ENCODE measurements at places on chromosomes 16 and 17.

DNA sequence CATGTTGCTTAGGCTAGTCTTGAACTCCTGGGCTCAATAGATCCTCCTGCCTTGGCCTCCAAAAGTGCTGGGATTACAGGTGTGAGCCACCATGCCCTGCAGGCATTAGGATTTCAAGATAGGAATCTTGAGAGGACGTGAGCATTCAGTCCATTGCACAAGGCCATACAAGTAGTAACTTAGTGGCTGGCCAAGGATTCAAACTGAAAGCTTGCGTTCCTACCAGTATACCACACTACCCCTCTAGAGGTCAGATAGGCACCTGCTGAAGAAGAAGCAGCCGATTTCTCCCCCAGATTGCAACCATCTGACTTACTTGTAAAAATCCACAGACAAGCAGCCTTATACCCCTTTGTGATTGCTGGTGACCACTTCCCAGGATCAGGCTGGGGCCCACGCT lies 80.9 kb downstream of the CACNG3 start:
- no peak for DNase-seq

DNA sequence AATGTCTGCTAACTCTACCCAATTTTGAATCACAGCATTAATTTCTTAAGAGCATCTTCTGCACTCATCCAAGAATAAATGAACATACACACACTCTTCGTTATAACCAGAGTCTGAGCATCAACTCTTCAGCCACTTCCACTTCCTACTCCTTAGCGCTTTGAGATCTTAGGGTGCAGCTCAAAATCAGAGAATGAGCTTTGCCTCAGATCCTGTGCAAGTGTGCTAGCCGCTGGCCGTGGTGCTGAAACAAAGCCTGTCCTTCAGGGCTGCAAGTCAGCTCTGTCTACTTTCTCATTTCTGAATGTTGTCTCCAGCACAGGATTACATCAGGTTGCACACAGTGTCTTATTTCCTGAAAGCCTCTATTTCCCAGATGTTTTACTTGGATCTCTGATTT lies 165.4 kb downstream of the AIPL1 start:
- no peak for DNase-seq

GRCh38 chr16:35352431-35352830 lies 1893.0 kb downstream of the TP53TG3F start:
- no peak for DNase-seq

GRCh38 chr16:86663685-86664521 lies 85.6 kb downstream of the FOXL1 start:
- peak; percentile 59 for DNase-seq

DNA sequence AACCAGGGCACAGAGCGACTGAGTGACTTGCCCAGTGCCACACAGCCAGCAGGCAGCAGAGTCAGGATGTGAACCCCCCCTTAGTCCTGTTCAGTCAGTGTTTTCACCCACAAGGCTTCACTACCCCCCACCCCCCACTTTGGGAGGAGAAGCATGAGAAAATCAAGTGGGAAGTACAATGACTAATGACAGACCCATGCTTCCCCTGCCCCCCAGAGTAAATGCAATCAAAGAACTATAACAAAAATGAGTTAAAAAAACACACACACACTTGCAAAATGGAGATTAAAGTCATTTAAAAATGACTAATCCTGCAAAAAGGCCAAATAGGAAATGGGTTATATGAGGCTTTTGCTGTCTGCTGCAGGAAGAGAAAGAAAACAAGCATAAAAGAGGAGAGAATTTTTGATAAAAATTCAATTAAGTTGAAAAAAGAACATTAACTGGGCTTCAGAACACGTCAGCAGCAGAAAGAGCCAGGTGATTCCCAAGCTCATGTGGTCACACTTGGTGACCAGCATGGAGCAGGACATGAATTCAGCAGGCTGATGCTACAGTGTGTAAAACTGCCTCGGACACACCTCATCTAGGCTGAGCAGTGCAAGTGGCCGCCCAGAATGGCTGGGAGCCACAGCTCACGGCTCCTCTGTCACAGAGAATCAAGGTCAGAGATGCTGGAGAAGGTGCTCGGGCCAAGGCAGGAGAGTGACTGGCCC lies 212.3 kb downstream of the ZNF423 start:
- DNase-seq: no peak
